ENCODE measurements at places on chromosomes 13 and 19. TPM values are rescaled to one million over a fixed set of nuclear protein-coding genes. Genes with fewer than 3 reads are reported as not detected.

DNA sequence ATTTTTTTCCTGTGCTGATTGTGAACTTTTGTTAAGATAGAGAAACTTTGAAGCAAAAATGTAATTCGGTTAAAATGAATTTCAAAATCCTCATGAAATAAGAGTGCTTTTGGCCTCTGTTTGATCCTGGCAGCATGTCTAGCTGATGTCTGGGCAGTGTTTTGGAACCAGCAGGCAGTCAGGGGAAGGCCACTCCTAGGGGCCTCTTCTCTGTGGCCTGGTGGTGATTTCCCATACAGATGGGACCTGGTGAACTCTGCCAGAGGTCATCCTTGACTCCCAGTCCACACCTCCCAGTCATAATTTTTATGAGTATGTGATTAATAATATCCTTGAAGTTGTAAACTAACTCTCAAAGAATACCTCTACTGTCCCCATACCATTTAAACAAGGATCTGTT lies 226.6 kb downstream of the PCCA start:
- DNase-seq = no peak

DNA sequence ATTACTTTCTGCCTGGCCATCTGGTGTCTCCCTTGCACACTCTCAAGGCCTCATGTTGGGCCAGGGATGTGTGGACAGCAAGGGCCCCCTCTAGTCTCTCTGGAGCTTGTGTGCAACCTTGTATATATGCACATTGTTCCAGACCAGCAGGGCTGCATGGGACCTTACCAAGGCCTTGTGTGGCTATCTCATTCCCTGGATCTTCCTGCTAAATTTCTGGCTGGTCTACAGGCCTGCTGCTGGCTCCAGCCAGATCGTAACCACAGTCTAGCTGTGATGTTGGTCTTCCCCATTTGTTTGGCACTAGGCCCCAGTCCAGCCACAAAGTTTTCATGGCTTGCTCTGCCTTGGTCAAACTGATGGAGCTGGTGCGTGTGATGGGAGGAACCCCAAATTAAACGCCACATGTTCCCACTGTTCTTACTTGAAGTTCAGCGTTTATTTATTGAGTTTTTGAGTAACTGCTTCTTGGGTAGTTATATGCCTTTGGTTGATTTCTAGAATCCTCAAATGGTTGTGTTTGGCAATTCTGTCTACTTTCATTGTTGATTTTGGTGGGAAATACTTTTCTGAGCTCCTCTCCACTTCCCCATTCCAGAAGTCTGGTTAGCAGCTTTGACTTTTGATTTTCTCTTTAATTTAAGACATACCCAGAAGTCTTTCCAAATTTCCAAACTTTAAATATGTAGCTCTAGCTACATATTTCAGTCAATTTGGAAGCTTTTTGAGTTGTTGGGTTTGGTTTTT lies 56.4 kb downstream of the SIPA1L3 start:
- no peak for DNase-seq

- no peak for DNase-seq
Observed at GRCh38 chr19:1220477-1220930, 14.9 kb downstream of the STK11 start.

Gene CD70
- polyA plus RNA-seq = not detected

GRCh38 chr19:56105090-56105701 lies 15.9 kb downstream of the ZNF787 start:
- DNase-seq = peak; percentile 88

Measured in right cardiac atrium (tissue), 5 donors.